ENCODE measurements at places on chromosomes 5 and 9.

DNA sequence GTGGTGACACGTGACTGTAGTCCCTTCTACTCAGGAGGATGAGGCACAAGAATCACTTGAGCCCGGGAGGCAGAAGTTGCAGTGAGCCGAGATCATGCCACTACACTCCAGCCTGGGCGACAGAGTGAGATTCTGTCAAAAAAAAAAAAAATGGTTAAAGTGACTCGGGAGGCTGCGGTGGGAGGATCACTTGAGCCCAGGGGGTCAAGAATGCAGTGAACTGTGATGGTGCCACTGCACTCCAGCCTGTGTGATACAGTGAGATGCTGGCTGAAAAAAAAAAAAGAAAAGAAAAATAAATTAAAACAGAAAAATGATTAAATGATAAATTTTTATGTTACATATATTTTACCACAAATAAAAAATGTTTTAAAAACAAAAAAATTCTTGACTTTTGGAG is 51.9 kb downstream of the KLF4 start:
- DNase-seq, result no peak

DNA sequence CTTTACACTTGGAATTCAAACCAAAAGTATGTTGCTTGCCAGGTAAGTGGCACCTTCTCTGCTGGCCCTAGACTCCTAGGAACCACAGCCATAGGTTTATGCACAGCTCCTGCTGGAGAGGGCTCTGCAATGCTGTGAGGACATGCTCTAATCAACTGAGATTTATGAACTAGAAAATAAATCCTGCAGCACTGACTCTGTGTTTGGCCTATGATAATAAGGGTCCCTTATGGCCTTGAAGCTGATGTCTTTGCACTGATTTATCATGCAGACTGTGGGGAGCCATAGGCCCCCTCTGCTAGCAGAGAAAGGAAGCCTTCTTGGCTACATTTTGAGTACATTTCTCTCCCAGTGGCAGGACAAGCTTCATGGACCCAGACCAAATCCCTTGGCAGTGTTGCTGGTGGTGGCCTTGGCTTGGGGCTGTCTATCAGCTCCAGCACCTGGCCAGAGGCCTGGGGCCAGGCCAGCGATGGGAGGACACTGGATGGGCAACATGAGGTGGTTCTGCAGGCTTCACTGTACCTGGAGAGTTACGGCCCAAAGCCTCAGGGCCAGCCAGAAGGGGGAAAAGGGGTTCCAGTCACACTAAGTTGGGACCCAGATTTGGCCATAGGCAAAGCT is 178.0 kb downstream of the SEMA6A start:
- no peak for DNase-seq

- DNase-seq, result no peak
Observed at GRCh38 chr5:122102825-122103224, 24.8 kb upstream of the LOX start.

DNA sequence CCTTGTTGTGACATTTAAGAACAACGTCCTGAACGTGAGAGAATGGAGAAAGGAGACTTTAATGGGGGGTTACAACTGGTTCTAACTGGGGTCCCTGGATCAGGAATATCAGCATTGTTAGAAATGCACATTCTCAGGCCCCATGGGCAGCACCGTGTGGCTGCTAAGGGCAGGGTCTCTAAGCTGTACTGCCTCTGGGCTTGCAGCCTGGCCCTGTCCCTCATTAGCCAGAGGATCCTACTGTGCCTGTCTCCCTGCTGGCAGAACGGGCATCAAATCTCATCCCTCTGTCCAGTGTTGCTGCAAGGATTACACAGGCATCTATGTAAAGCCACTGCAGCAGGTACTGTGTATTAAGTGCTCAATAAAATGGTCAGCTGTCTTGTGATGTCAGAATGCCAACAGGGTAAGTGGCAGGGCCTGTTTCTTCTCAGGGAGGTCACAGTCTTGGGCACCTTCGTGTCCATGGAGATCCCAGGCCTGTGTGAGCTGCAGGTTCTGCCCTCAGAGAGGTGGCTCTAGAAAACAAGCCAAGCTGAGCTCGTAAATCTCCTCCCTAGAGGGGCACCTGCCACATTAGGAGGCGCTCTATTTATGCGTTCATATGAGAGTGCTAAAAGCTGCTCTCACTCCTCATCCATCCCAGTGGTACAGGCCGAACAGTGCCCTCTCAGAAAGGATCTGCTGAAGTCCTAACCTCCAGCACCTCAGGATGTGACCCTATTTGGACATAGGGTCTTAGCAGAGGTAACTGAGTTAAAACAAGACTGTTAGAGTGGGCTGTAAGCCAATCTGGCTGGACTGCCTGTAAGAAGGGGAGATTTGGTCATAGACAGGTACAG is 210.5 kb downstream of the GADD45G start:
- no peak for DNase-seq

DNA sequence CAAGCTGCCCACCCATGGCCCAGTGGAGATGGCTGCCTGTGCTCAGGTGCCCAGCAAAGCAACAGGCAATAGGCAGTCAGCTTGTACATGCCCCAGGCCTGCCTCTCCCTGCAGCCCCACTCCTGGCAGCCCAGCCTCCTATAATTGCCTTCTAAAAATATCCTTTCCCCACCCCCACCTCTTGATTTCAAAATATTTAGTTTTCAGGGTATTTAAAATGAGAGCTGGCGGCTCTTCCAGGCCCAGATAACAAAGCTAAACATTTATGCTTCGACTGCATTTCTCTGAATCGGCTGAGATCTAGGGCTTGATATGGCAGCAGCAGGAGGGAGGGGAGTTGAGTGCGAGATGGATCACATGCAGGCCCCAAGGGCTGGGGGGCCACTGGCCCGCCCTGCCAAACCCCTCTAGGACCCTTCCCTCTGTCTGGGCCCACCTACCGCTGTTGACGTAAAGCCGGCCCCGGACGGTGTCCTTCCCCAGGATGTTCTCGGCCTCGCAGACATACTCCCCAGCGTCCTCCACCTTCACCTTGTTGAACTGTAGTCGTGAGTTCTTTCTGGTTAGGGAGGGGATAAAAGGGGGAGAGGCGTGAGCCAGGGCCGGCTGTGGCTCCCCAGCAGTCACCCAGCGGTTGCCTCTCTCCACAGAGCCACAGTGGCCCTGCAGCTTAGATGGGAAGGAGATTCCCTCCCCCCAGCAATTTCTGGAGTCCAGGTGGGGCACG is 85.0 kb downstream of the PSD2 start:
- DNase-seq, result peak; percentile 63

DNA sequence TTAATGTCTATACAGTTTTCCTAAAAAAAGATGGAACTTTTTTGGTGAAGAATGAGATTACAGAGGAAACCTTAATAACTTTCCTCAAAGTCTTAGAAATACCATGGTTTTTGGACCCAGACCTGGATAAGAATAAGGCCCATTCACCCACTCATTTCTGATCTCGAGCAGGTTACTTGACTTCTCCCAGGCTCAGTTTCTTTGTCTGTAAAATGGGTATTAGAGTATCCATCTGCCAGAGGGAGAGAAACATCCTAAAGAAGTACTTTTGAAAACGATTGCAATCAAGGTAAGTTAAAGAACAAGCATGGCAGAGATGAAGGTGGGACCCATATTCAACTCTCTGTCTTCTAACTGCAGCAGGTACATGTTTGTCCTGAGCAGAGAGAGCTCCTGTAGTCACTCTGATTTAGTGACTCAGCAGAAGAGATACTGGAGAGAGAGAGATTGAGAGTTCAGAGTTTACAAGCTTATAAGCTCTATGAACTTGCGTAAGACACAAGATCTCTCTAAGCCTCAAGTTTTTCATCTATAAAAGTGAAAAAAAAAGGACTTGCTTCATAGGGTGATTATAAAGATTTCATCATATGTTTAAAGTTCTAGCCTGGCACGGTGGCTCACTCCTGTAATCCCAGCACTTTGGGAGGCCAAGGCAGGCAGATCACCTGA is 379.4 kb upstream of the SGCD start:
- no peak for DNase-seq

DNA sequence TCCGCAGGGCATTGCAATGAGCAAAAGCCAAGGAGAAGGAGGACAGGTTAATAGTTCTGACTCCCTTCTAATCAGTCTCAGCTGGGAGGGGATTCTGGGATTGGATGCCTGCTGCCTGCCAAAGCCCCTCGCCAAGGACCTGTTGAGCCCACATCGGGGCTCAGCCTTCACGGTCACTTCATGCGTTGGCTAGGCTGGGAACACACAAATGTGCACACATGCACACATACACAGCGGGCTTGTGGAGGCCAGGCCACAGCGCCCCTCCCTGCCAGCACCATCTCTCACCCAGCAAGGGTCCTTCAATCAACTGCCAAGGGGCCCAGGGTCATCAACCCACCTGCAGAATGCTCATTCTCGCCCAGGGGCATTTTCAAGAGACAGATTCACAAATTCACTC is 113.9 kb downstream of the C5orf15 start:
- DNase-seq, result no peak

GRCh38 chr5:62115014-62115413 is 191.0 kb upstream of the KIF2A start:
- DNase-seq, result no peak

GRCh38 chr5:73808911-73809310 is 182.9 kb downstream of the ARHGEF28 start:
- no peak for DNase-seq

DNA sequence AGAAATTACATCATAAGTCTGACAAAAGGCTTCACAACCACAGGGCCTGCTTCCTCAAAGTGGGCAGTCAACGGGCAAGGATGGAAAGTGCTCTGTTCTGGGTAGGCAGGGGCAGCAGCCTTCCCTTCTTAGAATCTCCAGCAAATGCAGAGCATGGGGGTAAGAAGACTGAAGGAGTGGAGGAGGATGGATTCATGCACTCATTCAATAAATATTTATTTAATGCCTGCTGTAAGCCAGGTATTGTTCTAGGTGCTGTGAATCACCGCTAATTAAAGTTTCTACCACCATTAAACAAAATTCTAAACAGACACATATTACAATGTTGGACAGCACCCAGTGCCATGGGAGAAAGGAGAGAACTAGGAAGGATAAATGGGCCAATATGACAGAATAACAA is 195.6 kb downstream of the ELAVL2 start:
- DNase-seq, result no peak

DNA sequence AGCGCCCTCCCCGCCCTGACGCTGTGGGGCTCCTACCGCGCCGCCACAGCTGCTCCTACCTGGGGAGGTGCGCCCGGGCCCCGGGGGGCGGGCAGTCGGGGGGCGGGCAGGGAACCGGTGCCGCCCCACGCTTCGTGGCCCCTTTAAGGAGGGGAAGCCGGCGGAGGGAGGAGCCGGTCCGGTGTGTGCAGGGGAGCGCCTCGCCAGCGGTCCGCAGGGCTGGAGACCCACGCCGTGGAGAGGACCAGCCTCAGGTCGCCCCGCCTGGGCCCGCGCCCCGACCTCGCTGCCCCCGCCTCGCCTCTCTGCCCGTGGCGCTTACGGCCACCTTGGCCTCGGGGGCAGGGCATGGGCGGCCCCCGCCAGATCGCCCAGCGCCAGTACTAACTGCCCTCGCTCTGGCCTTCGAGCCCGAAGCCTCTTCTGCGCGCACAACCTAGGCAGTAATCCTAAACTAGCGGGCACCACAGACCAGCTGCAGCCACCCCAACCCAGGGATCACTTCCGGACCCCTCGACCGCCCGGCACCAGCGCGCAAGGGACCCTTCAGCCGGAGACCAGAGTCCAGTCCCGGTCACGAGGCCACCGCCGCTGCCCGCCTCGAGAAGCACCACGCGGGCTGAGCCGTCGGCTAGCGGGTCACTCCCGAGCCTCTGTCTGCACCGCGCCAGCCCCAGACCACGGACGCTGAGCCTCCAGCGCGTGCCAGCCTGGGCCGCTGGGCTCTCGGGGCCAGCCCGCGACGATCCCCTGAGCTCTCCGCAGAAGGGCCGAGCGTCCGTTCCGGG is at the start of gene FOXE1:
FOXE1 (plus strand) TSS at position 171 of the 788 bp plus-strand sequence. CDS start 689 bp downstream, outside the sequence.
- DNase-seq, result peak; percentile 68

GRCh38 chr9:78187763-78188484 is 48.0 kb upstream of the CEP78 start:
- DNase-seq, result no peak
